ENCODE measurements at places on chromosomes 13 and 19. TPM values are rescaled to one million over a fixed set of nuclear protein-coding genes. Genes with fewer than 3 reads are reported as not detected.

The FSD1 gene
- 5.1 TPM for polyA plus RNA-seq

The ZNF497 gene
- polyA plus RNA-seq, result 2.1 TPM

The SOX1 gene
- polyA plus RNA-seq, result 0.06 TPM

The ADM5 gene
- polyA plus RNA-seq, result 1.4 TPM

The FARSA gene
- polyA plus RNA-seq, result 55.0 TPM

The HSD17B14 gene
- 78.1 TPM for polyA plus RNA-seq

The DACT3 gene
- 13.7 TPM for polyA plus RNA-seq

The ZNF625 gene
- 3.5 TPM for polyA plus RNA-seq

The MCEMP1 gene
- polyA plus RNA-seq, result 0.06 TPM

The LILRB1 gene
- polyA plus RNA-seq, result 3.2 TPM

The HS6ST3 gene
- 1.4 TPM for polyA plus RNA-seq

The ACP5 gene
- 118 TPM for polyA plus RNA-seq

The OXGR1 gene
- 0.88 TPM for polyA plus RNA-seq

The ZNF559 gene
- 9.7 TPM for polyA plus RNA-seq

The NXNL1 gene
- not detected for polyA plus RNA-seq

The ZNF730 gene
- 1.8 TPM for polyA plus RNA-seq

The OR4F17 gene
- not detected for polyA plus RNA-seq

DNA sequence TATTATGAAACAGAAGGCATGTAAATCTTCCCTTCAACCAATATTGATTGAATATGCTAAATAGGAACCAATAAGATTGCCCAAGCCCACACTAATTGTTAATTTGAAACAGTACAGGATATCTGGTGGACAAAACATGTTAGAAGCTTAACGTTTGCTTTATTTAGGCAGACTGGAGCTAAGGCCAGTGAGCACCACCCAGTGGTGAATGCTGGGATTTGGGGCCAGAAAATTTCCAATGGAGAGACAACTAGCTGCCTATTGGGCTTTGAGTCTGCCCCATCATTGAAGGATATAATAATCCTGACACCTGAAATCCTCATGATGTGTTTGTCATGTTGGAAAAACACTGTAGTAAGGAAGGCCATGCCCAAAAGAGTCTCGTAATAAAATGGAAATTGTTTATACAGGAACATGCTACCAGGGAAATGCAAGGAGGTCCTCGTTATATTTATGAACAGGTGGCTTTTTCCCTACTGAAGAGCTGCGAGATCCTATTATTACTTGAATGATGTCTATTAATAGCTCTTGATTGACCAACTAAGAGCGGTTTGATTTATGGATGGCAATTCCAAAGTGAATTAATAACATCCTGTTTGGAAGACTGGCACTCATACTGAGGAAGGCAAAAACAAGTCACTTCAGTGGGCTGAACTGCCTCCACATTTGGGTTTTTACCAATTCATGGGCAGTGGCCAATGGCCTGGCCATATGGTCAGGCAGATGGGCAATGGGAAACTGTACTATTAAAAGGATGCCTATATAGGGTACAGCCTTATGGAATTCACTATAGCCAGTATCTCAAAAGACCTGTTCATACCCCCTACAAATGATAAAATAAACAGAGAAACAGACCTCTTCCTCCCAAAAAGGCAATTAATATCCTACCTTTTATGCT lies 8.7 kb downstream of the SIGLECL1 start:
- DNase-seq, result no peak

GRCh38 chr19:51704626-51705025 lies 11.5 kb downstream of the SPACA6 start:
- DNase-seq, result no peak

- no peak for DNase-seq
Measured at GRCh38 chr19:791567-792305, 5.5 kb upstream of the PTBP1 start.

GRCh38 chr19:15358918-15359317 lies 20.7 kb downstream of the AKAP8 start:
- DNase-seq, result no peak

GRCh38 chr19:14003251-14004055 lies 2.7 kb downstream of the RFX1 start:
- no peak for DNase-seq

DNA sequence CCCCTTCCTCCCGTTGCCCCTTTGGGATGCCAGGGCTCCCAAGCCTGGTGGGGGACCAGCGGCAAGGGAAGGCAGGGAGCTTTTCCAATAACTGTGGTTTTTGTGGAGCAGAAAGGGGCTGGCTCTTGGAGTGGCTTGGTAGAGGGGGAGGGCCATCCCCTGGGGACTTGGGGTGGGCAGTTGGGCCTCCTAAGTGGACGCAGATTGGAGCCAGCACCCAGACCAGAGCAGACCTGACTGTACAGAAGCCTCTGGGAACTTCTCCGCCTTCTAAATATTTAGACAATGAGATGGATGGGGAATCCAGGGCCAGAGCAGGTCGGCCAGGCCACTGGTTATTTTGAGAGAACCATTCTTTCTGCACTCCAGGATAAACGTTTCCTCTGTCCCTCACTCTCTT lies 4.2 kb downstream of the PTGIR start:
- DNase-seq, result peak; percentile 48

DNA sequence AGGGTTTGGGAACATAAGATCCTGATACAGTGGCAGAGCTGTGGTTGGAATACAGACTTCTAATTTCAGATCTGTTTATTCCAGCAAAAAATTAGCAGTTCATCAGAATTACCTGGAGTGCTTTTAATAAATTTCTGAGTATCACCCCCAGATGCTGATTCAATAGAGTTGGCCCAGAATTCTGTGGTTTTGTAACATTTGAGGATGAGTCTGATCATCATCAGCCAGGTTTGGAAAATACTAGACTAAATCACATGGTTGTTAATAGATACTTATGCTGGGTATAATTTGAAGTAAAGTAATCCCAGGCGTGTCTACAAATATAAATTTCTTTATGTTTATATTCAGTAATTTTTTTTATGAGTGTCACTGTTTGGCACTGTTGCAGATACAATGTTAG lies 4.8 kb downstream of the USPL1 start:
- DNase-seq, result no peak

GRCh38 chr19:35352448-35353304 lies 5.0 kb downstream of the FFAR1 start:
- peak; percentile 71 for DNase-seq

DNA sequence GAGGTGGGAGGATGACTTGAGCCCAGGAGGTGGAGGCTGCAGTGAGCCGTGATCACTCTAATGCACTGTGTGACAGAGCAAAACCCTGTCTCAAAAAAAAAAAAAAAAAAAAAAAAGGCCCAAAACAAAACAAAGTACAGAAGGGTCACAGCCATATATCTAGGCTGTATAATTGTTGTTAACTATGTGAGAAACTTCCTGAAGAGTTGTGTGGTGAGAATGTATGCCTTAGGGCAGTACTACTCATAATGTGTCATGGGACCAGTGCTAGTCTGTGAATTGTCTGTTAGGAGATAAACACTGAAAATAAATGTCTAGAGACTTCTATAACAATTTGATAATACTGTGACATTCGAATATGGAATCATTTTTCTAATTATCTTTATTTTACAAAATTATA lies 43.1 kb downstream of the PAN3 start:
- no peak for DNase-seq

- no peak for DNase-seq
Measured at GRCh38 chr19:18107235-18107634, 9.7 kb downstream of the MAST3 start.

DNA sequence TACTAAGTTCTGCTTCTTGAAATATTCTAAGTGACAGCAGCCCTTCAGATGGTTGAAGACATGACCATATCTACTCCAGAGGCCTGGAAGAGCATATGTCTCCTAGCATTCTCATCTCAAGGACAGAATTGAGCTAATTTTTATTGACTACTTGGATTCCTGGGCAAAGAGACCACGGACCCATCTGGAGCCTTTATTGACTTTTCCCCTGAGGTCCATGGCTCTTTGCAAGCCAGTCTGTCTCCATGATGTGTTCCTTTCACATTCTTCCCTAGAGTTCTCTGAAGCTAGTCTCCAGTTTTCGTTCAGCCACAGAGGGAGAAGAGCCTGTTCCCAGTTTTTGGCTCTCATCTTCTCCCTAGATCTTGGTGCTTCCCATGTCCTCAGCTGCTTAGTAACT lies 202.7 kb downstream of the PCCA start:
- no peak for DNase-seq

DNA sequence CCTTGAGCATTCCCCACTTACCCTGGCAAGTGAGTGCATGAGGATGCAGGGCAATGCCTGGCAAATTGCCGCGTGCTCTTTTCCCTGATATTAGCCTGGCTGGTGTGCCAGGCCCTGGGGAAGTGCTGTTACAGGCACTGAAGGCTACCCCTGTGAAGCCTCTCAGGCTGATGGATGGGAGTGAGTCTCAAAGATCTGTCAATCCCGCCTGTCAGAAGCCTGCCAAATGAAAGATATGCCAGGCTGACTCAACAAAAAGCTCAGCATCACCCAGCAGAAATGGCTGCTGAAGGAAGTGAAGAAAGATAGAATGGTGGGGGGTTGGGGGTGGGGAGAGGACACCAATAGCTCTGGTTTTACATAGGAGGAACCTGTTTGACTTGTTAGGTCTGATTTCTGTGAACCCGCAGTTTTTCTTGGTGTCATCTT lies 112.1 kb downstream of the LACC1 start:
- DNase-seq, result no peak

DNA sequence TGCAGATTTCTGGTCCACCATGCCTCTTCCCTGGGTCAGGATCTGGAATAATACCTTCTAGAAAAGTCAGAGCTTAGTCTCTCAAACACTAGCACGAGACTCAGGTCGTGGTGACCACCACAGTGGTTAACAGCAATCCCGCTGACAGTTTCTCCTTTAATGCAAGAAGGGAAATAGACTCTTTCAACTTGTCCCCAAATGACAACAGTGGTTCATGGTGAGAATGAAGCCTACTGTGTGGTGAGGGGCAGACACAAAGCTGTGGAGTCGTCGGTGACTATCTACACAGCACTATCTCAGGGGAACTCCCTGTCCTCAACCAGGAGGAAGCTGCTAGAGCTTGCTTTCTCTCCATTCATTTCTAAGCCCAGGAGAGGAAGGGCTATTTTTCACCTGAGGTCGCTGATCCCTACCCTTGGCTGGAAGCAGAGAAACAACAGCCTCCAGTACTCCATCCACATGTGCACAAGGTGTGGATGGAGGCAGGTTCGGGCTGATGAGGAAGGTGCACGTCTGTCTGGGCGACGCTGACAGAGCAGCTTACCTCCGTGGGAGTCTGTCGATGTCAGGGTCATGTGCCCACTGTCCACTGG lies 72.4 kb downstream of the STK24 start:
- no peak for DNase-seq

GRCh38 chr19:16023146-16023915 lies 53.0 kb upstream of the TPM4 start:
- DNase-seq, result no peak

GRCh38 chr13:50682002-50682401 lies 161.5 kb downstream of the DLEU7 start:
- no peak for DNase-seq

GRCh38 chr19:33796164-33796875 lies at the start of gene KCTD15:
Gene KCTD15, plus strand, starts transcription at chr19:33796870. Its CDS starts 3,585 bp downstream, at chr19:33800455.
- no peak for DNase-seq

DNA sequence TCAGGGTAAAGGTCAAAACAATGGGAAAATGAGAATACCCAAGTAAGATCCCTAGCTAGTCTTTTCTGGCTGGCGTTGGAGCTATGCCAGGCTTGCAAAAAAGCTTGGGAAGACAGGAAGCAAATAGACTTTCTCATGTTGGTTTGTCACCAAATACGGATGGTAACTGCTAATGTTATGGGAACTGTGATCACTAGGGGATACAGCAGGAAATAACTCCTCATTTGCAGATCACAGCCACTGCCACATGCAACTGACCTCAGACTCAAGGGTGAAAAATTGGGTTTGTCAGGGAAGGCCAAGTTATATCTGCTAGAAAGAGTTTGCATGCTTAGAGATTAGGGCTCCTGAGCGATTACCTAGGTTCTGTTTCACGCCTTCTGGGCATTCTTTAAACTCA lies 162.9 kb downstream of the NHLRC3 start:
- DNase-seq, result no peak

DNA sequence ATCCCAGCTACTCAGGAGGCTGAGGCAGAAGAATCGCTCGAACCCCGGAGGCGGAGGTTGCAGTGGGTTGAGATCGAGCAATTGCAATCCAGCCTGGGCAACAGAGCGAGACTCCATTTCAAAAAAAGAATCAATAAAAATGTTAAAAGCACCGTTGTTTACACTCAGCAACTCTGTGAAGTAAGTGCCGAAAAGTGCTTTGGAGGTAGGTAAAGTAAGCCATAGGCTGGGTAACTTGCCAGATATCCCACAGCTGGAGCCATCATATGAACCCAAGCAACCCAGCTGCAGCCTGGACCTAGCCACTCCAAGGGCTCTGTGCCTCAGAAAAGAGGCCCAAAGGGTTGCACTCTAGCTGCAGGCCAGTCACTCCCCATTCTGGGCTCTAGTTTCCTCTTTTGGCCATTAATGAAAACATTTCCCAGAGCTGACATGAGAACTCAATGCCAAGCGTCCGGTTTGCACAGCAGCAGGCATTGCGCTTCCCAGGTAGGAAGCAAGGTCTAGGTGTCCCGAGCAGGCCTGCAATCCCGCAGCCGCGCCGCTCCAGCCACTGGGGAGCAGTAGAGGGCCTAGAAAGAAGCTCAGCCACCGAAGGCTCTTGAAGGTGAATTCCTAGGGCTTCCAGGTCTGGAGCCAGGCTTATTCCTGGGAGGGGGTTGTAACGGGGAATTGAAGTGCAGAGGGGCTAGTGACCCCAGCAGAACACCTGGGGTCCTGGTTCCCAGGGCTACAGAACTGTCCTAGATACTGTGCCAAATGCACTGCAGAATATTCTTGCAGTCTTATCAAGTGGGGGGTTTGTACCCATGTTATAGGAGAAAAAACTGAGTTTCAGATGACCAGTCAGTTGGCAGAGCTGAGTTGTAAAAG lies 4.1 kb upstream of the CD79A start:
- peak; percentile 57 for DNase-seq

GRCh38 chr13:102608974-102609373 lies 12.2 kb downstream of the TPP2 start:
- DNase-seq, result no peak

- DNase-seq, result no peak
Measured at GRCh38 chr13:19185865-19186645, 4.4 kb upstream of the TUBA3C start.

DNA sequence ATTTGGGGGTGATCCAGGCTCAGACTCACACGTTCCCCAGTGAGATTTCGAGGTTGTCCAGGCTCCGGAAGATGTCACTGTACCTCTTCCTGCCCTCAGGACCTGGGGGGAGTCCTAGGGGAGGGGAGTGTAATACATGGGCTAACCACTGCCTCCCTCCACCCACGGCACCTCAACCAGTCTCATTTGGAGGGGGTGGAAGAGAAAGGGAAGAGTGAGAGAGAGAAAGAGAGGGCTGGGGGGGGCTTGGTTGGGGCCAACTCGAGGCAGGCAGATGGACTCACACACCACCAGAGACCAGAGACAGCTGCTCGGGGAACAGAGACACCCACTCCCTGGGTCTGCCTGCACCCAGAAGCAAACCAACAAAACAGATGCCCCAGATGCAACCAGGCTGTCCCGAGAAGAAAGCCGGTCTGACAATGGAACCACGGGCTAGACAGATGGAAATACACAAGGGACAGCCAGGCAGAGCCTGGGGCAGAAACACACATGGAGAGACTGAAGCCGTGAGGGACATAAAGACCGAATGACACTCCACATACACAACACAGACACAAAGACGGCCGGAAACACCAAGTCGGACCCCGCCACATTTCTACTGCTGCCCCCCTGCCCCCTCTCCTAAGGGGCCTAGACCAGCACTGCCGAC lies 825 bp downstream of the GMIP start:
- no peak for DNase-seq

GRCh38 chr13:77225946-77226345 lies 100.9 kb downstream of the MYCBP2 start:
- DNase-seq, result no peak

Data from large intestine (tissue), 12 donors.